ENCODE measurements at places on chromosomes 2 and 18. TPM values are rescaled to one million over a fixed set of nuclear protein-coding genes. Genes with fewer than 3 reads are reported as not detected.

- DNase-seq = peak; percentile 12
Observed at GRCh38 chr18:47929681-47930198, 719 bp downstream of the SMAD2 start.

DNA sequence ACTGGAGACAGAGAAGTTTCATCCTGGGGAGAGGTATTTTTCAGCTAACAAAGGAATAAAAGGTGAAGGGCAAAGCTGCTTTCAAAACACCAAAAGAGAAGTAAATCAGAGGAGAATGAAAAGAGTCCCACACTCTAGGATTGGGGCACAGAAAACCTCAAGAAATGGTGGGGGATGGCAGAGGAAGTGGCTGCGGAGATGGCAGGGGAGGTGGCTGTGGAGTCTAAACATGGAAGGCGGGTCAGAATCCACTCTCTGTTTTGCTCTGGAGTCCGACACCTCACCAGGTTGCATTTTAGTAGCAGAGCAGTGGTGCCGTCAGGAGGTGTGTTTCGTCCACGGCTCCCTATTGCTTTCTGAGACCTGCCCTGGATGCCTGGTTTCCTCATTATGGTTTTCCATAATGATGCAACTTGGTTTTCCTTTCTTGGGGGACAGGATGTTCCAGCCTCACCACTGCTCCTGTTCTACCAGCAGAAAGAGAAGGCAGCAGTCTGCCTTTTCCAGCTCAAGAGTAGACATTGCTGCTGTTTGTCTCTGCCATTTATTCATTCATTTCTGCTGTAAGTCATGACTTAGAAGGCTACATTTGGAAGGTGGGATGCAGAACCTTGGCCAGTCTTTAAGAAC, 188.7 kb downstream of the ANKRD44 start:
- no peak for DNase-seq

FRZB gene
- total RNA-seq = 46.5 TPM

CGREF1 gene
- 1.1 TPM for total RNA-seq

DNA sequence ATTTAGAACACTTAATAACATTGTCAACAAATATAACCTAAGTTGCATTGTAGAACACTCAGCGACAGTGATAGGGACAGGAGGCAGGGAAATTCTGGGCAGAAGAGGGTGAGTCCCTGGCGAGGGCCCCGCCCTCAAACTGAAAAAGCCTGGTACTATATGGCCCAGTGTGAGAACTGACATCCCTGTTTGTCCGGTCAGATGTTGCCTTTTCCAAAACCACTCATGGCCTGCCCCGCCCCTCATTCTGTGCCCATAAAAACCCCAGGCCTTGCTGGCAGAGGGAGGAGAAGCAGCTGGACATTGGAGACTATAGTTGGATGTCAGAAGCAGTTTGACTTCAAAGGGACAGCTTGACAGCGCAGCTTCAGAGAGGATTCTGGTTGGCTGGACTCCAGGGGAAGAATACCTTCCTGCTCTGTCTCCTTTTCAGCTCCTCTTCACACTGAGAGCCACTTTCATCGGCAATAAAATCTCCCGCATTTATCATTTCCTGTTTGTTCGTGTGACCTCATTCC, 47.0 kb downstream of the FAM117B start:
- no peak for DNase-seq

PRSS56 gene
- total RNA-seq = not detected

DNA sequence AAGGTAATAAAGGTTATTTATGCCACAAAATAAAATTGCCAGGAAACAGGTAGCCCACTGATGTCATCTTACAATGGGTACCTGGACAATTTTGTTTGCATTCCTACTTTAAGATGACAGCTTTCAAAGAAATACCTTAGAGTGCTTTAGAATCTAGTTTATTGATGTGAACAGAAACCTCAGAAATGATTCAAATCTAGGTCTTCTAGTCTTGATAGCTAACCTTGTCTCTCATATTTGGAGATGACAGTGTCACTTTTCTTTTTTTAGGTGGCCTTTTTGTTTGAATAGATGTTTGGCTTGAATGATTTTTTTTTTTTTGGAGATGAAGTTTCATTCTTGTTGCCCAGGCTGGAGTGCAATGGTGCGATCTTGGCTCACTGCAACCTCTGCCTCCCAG, 69.1 kb downstream of the PIK3C3 start:
- DNase-seq = no peak

All from mucosa of gallbladder (tissue), 1 donor.